Esophagus mucosa (tissue), 1 donor: ENCODE measurements at places on chromosomes 12 and 14. TPM values are rescaled to one million over a fixed set of nuclear protein-coding genes. Genes with fewer than 3 reads are reported as not detected.
A peak's percentile ranks its signal among the peaks of the same experiment; 100 is the strongest.

- no peak for ATAC-seq
Observed at GRCh38 chr12:48447755-48448154, 24.6 kb upstream of the ANP32D start.

- no peak for ATAC-seq
Observed at GRCh38 chr12:129622566-129622965, 281.3 kb downstream of the TMEM132D start.

DNA sequence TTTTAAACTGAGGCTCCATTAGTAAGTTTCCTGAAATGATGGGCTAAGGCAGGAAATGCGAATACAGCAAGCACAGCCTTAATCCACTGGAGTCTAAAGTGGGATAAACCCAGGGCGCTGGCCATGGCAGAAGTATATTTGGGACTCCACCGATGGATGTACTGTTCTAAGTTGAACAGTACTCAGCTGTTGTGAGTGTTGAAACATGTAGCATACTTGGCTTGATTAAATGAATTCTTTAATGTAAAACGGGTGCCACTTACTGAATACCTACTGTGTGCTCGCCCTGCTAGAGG, 996 bp downstream of the SSPN start:
- peak; percentile 25 for ATAC-seq

DNA sequence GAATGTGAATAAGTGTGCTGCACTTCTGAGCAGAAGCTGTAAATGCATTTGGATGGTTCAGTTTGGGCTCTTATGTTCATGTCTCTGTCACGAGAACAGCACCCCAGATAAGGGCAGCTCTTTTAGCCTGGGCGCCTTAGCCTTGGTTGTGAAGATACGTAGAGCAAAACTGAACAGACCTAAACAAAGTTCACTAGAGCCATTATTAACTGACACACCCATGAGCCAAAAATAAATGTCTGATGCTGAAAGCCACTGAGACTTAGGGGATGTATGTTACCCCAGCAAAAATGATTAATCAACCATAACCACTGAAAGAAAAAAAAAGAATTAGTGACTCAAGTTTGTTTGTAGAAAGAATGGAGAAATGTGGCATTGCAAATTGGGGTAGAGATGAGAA, 343.4 kb downstream of the BCAT1 start:
- no peak for ATAC-seq

- no peak for ATAC-seq
Observed at GRCh38 chr14:29235991-29236390, 469.4 kb downstream of the FOXG1 start.

ACOT4 gene
- total RNA-seq = 1.0 TPM
